Keratinocyte (primary cell): ENCODE measurements at places on chromosomes 13 and 19.

DNA sequence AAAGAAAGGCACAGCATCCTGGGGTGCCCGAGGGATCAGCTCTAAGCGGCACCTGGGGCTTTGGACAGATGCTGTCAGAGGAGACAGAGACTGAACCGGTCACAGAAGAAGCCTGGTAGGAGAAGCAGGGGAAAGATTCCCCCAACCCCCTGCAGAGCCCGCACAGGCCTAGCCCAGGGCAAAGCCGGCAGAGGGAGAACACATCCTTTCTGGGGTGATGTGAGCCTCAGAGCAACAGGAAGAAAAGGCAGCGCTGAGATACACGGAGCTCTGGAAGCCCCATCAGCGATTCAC is 101.2 kb downstream of the CRYL1 start:
- DNase-seq = no peak

GRCh38 chr13:41639237-41639904 is 182.0 kb downstream of the RGCC start:
- DNase-seq = no peak

- DNase-seq = no peak
Measured at GRCh38 chr13:25157681-25158080, 14.4 kb downstream of the AMER2 start.

- DNase-seq = no peak
Measured at GRCh38 chr13:74301258-74301935, 167.2 kb upstream of the KLF12 start.

GRCh38 chr19:30367006-30367405 is 5.2 kb upstream of the ZNF536 start:
- DNase-seq = no peak

GRCh38 chr19:6806488-6806887 is 34.0 kb downstream of the VAV1 start:
- no peak for DNase-seq

DNA sequence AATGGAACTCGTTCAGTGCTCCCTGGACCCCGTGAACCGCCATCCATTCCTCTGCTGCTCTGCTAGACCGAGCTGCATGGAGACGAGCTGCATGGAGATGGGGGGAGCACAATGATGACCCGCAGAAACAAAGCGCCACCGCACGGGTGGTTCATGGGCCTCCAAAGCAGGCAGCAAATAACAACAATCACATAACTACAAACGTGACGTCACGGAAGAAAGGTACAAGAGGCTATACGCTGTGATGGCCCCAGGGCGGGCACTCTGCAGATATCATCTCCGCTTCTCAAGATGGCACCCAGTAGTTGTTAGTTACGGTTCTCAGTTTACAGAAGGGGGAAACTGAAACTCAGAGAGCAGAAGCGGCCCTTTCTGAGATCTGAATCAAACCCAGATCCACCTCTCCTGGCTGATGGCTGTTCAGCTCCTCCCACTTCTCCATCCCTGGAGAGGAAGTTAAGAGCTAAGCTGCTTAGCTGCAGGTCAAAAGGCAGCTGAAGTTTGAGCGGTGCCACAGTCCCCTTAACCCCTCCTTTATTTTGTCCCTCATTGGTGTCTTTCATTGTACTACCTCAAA is 1.7 kb downstream of the ATP13A1 start:
- no peak for DNase-seq
